RCC 7860 (cell line): ENCODE measurements at places on chromosomes 1 and 21.

- DNase-seq: no peak
Observed at GRCh38 chr1:31772669-31773248, 8.6 kb upstream of the ADGRB2 start.

GRCh38 chr21:45172420-45172819 is 98.0 kb downstream of the ADARB1 start:
- no peak for DNase-seq

- DNase-seq: no peak
Observed at GRCh38 chr1:192080684-192081083, 77.6 kb upstream of the RGS18 start.

DNA sequence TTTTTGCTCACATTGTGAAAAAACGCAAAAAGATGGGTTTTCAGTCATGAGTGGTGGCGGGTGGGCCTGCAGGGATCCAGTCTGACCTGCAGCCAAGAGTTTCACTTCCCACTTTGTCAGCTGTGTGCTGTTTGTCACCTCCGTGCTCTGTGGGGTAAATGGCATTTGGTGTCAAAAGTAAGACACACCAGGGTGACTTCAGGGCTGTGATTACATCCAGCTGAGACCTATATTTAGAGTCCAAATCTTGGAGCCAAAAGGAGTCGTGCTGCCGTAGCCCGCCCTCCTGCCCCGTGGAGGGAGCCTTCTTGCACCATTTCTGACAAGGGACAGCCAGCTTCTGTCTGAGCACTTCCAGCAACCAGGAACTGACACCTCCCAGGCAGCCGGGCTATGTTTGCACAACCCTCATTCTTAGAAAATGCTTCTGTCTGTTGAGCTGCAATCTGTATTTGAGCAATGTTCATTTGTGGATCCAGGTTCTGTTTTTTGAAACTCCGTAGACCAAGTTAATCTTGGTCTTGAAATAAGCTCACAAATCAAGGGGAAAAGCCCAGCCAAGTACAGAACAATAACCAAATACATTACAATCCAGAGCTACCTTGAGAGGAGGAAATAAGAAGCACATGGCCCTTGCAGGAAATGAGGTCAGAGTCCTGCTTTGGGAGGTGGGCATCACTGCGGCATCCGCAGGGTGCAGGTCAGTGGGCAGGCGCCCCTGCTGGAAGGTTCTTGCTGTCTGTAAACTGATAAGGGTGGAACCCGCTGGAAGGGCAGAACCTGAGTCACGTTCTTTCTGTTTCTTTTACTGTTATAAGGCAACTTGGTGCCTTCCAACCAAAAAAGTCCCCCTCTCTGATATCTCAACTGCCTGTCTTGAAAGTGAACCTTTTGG is 14.4 kb downstream of the ABCG1 start:
- no peak for DNase-seq

DNA sequence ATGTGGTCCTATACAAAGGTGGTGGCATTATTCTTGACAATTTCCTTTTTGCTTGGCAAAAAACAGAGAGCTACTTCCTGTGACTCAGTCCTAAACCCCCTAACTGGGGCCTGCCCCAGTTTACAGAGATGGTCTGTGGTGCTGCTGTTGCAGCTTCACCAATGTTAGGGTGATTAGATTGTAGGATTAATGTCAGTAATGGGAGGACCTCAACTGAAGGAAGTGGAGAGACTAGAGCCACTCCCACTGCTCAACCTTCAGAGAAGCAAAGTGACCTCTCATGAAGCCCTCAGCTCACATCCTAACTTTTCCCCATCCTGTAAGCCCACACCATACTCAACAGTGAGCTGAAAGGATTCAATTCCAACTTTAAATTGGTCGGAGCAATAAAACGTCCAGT is 3.6 kb downstream of the S100A6 start:
- DNase-seq: no peak

GRCh38 chr1:24888061-24888970 is 41.8 kb downstream of the RUNX3 start:
- no peak for DNase-seq

DNA sequence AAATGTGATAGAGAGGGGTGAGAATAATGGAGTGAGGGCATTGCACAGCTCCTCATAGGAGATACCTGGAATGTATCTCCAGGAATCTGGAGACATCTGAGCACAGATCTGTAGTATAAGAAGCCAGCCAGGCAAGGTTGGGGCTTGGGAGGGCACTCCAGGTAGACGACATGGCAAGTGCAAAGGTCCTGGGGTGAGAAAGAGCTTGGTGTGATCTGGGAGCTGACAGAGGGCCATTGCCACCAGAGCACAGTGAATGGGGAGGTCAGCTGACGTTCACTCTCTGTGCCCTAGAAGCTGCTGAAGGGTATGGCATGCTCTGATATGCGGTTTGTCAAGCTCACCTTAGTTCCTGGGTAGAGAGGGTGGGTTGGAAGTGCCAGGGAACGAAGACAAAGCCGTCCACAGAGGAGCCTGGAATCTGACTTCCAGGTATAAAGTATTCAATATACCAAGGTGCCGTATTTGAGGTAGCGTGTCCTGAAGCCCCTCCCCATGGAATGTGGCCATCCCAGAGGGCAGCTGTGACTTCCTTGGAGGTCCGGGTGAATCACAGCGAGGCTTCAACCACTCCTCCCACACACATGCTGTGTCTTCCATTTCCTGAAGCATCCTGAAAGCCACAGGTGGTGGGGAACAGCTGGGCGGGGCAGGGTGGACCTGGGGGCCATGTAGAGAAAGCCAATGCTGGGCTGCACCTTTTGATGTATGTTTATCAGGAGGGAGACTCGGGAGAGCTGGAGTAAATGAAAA is 182.7 kb upstream of the KLHDC7A start:
- DNase-seq: no peak

GRCh38 chr1:156497078-156497742 is 3.4 kb downstream of the MEF2D start:
- peak; percentile 55 for DNase-seq

DNA sequence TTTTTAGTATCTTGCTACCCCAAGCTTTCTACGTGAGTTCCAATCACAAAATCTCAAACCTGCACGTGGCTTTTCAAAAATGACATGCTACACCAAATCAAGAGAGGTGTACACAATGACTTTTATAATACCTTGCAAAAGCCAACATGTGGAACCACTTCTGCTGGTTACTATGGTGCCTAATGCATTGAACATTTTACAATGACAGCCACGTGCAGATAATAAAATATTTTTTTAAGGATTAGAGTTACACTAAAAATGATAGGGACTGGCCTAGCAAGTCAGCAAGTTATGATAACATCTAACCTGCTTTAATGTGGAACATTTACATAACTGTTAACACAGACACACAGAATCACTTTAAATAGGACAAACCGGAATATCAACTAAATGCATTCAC is 30.2 kb downstream of the EYA3 start:
- DNase-seq: no peak

DNA sequence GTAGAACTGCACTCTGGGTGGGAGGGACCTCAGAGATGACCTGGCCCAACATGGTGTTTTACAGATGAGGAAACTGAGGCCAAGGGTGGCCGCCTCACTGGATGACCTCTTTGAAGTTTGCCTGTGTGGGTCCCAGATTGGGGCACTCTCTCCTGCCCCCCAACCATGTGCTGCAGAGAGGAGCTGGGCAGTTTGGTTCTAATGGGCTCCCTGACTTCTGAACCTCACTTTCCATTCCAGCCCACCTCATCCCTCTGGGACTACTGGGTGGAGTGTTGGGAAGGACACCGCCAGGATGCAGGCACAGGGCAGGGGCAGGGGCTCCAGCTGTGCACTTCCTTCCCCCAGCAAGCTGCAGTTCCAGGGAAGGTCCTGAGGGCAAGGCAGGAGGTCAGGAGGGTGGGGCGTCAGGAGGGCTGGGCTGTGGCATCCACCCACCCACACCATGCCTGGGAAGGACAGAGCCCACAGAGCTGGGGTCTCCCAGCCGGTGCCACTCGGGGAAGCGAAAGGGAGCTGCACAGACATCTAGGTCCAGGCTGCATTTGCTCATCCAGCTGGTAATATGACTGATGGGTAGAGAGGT is 10.3 kb upstream of the EPS8L3 start:
- no peak for DNase-seq

GRCh38 chr1:204495078-204495753 is 611 bp upstream of the PIK3C2B start:
- no peak for DNase-seq

- no peak for DNase-seq
Observed at GRCh38 chr1:184649451-184649888, 105.2 kb downstream of the EDEM3 start.

DNA sequence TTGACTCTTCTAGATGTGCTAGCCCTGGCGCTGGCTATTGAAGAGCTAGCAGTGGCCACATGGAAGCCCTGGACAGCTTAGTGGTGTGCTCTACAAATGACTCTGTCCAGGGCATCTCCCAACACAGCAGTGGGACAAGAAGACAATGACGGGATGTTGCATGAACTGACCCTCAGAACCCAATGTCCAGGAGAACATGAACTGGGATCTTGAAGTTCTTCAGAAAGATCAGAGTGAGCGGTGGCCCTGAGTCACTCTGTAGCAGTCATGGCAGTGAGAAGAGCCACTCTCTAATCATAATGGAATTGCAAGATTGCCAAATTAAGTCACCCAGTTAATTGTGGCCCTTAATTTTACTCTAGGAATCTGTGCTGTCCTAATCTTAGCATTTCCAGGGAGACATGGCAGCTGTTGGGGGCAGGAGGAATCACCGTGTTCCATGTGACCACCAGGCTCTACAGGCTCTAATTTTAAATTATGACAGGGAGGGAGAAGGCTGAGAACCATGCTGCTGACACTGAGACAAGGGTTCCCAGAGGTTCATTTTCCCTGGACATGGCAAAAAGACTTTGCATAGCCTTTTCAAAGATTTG is 10.2 kb upstream of the OBSCN start:
- no peak for DNase-seq

DNA sequence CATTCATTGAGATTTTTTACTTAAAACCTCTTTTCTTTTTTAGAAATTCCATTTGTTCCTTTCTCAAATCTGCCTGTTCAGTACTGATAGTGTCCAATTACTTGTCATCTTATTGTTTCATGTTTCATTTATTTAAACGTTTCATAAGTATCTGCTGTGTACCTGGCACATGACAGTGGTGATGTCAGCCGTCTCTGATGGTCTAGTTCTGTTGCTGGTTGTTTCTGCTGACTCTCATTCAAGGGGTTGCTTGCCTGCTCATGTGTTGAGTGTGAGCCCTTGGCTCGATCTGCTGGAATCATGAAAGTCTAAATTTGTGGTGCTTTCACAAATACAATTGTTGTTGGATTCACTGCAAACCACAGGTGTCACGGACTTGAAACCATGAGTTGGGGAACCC is 25.5 kb upstream of the C2CD2 start:
- DNase-seq: no peak

DNA sequence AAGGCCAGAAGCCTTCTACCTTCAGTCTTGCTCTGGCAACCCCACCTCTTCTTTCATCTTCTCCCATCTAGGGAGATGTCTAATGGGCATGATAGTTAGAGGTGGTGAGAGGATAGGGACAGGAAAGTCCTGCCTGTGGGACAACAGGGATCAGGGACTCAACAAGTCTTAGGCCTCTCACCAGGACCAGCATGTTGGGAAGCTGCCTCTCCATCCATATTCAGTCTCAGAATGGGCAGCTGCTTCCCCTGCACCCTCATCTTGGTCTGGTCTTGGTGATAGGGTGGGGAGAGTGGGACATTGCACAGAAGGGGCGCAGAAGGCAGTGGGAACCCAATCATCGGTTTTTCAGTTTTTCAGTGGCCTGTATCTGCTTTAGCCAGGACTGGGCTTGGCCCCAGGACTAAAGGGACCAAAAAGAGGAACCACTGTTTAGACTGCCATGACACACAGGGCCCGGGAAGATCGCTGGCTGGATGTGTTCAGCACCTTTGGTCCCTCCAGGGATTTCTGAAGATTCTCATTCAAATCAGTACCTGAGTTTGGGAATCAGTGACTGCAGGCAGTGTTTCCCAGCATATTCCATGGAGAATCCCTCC is 12.7 kb downstream of the RHEX start:
- DNase-seq: no peak

- DNase-seq: no peak
Observed at GRCh38 chr1:245956225-245956624, 550.9 kb downstream of the SMYD3 start.

DNA sequence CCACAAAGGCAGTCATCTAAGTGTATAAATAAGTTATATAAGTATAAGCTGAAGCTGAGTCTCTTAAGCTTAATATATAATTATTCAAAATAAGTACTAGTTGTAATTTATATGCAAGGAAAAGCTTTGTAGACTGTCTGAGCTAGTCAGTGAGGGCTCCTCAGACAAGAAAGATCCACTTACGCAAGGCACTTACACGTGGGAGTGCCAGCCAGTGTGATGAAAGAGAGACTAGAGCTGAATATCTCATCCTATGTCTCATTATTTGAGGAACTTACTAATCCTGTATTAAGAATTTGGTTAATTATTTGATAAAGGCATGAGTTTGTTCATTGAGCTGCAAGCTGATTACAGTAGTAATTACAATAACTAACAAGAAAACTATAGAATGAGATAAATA is 146.9 kb downstream of the PDE4B start:
- DNase-seq: no peak

- DNase-seq: no peak
Observed at GRCh38 chr1:84108900-84109578, 35.0 kb upstream of the PRKACB start.

GRCh38 chr1:157178490-157178889 is 40.3 kb upstream of the ETV3 start:
- DNase-seq: no peak

DNA sequence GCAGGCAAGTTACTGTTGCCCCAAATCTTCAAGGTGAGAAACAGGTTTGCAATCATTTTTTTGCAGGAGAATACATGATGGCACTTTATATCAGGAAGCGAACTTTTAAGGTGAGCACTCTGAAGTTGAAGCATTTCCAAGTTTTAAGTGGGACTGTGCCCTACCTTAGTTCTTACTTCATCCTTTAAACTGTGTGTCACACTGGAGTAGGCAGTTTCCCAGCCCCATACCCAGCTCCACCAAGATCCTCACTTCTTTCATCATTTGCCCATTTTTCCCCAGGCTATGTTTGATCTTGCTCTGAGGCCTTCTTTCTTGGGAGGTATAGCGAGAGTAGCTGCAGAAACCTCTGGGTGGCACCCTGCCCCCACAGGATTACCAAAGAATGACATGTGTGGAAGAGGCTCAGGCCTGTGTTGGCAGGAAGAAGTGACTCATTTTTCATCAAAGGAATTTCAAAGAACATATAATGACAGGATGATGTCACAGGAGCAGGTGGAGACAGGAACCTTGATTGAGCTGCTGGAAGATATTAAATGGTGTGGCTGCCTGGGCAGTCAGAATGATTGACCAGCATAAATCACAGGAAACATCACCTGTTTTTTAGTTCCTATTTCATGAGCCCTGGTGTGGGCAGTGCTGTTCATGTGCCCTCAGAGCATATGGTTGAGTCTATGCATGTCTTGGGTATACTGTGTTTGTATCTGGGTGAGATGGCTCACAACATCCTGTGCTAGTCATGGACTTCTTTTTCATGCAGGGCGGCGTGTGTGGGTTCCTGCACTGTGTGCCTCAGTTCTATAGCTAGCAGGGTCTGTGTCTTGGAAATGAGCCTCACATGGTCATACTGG is 20.8 kb upstream of the MACF1 start:
- DNase-seq: peak; percentile 94
